Jurkat, Clone E6-1 (cell line): ENCODE measurements at places on chromosomes 3 and 15.

GRCh38 chr3:169695031-169695430 lies 31.5 kb upstream of the MECOM start:
- no peak for DNase-seq

DNA sequence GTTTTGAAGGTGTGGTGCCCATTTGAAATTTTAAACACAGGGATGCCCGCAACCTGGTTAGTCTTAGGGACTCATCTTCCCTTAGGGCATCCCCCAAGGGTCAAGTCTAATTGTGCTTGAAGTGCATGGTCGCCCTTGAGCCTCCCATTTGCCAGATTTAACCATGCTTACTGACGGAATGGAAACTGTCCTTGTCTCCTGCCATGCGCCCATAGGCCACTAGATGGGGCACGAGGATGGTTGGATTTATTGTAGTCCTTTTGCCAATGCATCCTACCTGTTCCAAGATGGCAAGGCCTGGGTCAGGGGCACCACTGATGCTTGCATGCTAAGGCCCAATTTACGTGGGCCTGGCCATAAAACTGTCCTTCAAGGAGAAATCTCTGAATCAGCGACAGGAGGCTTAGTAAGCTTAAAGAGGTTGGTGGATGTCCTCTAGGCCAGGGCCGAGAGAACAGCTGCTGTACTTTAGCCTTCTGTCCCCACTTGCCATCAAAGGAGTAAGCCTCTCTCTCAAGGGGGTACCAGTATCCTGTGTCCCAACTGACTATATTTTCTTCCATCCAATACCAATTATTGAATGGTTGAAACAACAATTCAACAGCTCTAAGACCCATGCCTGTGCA lies 355.4 kb downstream of the OTOL1 start:
- DNase-seq = peak; percentile 44

DNA sequence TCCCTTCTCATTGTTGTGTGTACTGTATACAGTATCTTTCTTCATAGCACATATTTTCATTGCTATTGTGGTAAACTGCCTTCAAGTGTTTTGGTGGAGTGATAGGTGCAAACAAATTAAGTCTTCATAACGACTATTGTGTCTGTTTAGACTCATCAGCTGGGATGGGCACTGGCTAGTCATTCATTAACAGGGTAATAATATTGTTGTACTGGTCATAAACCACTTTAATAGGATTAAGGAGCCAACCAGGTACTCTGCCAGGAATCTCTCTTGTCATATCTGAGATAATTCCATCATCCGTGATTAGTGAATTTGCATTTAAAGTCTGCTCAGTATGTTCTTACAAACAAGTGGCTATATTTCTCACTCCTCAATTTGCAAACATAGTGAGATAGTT lies 10.2 kb upstream of the TMEM45A start:
- no peak for DNase-seq

- no peak for DNase-seq
Observed at GRCh38 chr15:52162260-52162659, 28.9 kb downstream of the GNB5 start.
